ENCODE measurements at places on chromosomes 6 and 20.
A peak's percentile ranks its signal among the peaks of the same experiment; 100 is the strongest.

DNA sequence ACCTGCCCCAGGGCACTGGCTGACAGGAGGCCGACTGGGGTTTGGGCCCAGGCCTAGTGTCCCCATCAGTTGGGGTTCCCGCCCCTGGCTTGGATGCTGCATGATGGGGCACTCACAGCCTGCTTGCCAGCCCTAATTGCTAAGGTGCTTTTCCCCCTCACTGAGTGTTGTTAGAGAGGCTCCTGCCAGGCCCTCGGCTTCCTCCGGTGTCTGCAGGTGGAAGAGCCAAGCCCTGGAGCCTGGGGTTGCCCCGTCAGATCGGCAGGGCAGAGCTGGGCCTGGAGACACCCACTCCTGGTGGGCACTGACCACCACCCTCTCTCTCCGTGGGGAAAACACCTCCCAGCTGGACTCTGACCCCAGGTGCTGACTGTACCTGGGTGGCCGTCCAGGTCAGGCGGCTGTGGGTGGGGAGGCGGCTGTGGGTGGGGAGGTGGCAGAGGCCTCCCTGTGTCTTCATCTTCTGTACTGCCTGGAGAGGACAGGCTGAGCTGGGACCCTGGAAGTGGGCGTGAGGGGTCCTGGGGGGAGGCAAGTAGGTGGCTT lies 6.0 kb upstream of the CABLES2 start:
- DNase-seq = no peak

DNA sequence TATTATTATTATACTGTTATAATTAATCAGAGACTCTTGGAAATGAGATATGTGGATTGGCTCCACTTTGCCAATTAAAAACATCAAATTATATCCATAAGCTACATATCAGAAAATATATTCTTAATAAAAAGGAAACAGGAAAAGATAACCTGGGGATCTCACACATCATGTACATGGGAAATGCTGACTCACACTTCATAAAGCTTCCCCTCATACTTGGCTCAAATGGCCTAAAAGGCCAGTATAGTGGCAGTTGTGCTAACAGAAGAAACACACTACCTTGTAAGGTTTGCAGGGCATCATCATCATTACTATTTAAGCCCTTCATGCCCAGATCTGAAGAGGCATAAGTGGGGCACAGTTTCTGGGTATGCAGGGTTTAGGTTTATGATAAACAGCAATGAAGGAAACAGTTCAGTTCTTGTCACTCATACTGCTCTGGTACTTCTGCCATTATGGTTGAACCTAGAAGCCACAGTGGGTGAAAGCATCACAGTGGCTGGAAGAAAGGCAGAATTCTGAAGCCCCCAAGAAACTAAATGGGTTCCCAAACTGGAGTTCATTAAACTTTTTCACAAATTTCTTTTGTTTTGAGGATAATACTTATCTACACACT lies 60.6 kb downstream of the BTBD9 start:
- DNase-seq = no peak

DNA sequence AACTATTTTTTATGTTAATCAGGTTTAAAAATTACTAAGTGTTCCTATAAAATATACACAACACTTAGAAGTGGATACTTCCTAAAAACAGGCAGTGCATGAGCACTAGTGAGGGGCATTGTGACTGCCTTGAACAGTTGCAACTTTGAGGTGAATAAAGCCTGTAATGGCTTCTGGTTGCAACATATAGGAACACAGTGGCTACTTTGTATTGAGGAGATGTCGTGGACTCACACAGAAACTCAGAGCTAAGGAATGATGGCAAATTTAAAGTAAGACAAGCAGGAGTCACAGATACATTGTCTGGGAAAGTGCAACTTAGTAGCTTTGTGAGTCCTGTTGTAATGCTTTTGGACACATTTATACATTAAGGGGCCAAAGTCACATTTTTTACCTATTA lies 861 bp upstream of the HLA-A start:
- no peak for DNase-seq

- no peak for DNase-seq
Observed at GRCh38 chr6:161658211-161658610, 384.4 kb upstream of the AGPAT4 start.

- DNase-seq = peak; percentile 14
Observed at GRCh38 chr20:23446505-23446904, 6.2 kb downstream of the CST11 start.

- DNase-seq = no peak
Observed at GRCh38 chr6:94300424-94301144, 881.2 kb upstream of the EPHA7 start.

- no peak for DNase-seq
Observed at GRCh38 chr20:44703956-44704488, 11.1 kb upstream of the CCN5 start.

GRCh38 chr20:43536817-43537440 lies 21.9 kb upstream of the SGK2 start:
- no peak for DNase-seq

DNA sequence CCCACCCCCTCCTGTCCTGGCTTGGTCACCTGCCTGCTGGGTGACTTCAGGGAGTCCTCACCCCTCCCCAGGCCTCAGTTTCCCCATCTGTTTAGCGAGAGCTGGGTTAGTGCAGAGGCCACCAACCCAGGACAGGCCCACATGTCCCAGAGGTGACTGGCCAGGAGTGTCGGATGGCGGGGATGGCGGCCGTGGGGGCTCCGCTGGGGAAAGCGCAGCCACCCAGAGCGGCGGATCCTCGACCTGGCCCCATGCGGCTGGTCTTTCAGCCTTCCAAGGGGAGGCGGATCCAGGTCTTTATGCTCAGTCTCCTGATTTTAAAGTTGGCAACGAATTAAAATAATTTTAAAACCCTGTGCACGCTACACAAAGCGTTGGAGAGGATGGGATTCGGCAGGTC lies 31.0 kb upstream of the GATA5 start:
- DNase-seq = no peak

DNA sequence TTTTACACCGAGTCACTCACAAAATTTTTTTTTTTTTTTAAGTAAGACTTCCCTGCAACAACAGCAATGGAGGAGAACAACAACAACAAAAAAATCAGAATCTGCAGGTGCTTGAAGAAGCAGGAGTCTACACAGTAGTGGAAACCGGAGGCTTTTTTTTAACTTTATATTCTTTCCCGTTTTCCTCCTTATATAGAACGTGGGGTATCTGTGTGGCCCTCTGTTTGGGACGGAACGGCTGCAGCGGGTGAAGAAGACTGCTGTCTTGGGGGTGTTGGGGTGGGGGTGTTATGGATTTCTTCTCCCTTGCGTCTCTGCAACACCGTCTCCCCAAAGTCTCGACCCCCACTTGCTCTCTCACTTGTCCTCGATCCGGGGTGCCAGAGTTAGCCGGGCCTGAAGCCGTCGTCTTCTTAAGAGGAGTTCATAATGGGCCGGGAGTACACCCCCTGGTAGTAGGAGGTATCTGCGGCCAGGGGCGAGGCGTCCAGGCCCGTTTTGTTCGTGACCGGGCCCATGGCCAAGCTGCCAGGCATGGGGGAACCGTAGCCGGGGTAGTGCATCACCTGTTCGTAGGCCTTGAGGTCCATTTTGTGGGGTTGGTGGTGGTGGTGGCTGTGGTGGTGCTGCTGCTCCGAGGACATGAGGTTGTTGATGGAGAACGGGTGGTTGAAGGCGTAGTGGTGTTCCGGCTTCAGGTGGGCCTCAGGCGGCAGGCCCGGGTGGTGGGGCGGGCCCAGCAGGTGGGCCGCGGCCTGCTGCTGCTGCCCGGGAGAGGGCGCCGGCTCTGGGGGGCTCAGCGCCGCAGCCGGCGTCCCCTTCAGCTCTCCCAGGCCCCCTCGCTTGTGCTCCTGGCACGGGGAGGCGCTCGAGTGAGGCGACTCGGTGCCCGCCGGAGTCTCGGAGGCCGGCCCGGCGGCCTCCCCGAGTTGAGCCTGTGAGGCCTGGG lies 2.7 kb downstream of the FOXA2 start:
- DNase-seq = no peak

GRCh38 chr20:259981-260380 lies 2.5 kb downstream of the DEFB132 start:
- DNase-seq = no peak

DNA sequence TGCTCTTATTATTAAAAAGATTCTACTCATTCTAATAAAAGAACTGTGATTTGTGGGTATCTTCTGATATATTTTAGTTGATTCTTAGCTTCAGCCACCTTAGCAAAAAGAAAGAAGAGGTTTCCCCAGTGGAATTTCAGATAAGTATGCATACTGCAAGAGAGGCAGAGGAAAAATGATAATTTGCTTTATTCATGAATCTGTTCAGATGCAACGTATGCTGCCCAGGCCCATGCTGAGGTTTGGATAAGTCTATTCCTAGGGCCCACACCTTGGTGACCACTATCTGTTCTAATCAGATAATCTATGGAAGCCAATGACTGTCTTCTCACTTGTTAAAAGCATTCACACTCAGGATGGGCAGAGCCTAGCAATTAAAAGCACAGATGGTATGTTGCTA lies 194.0 kb downstream of the HIVEP2 start:
- no peak for DNase-seq

DNA sequence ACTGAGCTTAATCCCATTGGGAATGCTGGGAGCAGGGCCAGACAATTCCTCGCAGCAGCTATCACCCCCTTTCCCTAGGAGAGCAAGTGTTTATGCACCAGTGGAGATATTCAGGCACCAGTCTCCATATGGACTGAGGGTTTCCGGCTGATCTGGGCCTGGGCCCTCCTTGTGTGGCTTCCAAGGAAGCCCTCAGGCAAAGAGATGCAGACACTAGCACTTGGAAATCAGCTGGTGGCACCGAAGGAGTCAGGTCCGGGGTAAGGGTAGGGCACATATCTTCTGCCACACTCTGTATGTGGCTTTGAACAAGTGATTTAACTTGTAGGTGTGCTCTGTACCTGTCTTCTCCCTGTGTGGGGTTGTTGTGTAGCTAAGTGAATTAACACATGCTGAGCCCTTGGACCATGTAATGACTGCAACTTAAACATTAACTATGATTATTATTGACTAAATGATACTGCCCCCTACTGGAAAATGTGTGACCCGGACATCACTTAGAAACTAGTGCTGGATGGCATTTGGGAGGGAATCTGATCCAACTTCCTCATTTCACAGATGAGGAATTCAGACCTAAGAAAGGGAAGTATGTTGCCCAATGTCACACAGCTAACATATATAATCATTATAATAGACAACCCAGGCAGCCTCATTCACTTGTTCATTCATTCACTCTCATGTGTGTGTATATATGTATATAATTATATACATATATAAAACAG lies 19.3 kb upstream of the WFDC2 start:
- peak; percentile 72 for DNase-seq

DNA sequence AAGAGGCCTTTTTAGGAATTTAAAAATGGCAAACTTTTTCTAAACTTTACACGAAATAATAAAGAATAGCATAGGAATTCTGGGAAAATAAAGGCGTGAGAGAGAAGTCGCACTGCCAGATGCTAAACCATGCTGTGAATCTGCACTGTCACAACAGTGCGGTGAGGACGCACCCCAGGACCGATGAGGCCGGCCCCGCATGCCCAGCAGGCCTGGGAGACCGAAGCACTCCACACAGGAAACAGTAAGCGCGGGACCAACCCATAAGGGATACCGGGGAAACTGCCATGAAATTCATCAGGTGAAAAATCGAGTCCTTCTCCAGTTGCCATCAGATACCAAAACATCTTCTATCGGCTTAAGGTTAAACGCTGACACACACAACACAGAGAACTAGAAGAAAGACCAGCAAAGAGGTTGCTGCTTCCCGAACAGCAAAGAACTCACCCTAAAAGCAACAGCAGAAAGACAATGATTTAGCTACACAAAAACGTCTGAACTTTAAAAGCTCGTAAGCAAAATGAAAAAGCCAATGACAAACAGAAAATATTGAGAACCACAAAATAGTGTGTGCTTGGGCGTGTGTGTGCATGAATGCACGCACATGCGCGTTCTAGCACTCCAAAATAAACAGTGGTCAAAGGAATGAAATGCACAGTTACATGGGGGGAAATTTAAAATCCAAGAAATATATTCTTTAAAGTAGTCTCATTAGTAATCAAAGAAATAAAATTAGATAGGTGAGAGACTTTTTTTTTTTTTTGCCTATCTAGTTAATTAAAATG lies 15.4 kb downstream of the RAMACL start:
- no peak for DNase-seq

DNA sequence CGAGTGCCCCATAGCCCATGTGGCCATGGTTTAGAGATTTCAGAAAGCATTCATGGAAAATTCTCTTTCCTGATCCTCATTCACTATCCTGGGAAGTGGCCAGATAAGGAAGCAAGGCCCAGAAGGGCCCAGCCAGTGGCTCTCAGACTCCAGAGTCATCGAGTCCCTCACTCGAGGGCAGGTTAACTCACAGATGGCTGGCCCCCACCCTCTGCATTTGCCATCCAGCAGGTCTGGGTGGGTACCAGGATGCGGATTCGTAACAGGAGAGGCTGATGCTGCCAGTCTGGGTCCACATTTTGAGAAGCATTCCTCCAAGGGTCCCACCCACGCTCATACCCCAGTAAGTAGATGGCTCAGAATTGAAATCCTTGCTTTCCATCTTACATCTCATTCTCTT lies 3.8 kb upstream of the SSTR4 start:
- no peak for DNase-seq

All from HTR-8/SVneo (cell line).